ENCODE measurements at places on chromosomes 11 and 22. TPM values are rescaled to one million over a fixed set of nuclear protein-coding genes. Genes with fewer than 3 reads are reported as not detected.

Gene GSTT2
- not detected for total RNA-seq

Gene CCDC88B
- total RNA-seq: 2.6 TPM

Gene WNT7B
- not detected for total RNA-seq

Gene GP1BB
- 6.8 TPM for total RNA-seq

Gene LIN7C
- 29.7 TPM for total RNA-seq

Gene POLD3
- total RNA-seq: 11.0 TPM

Gene MS4A7
- total RNA-seq: 5.2 TPM

Gene HORMAD2
- total RNA-seq: not detected
